ENCODE measurements at places on chromosomes 1 and 21.

DNA sequence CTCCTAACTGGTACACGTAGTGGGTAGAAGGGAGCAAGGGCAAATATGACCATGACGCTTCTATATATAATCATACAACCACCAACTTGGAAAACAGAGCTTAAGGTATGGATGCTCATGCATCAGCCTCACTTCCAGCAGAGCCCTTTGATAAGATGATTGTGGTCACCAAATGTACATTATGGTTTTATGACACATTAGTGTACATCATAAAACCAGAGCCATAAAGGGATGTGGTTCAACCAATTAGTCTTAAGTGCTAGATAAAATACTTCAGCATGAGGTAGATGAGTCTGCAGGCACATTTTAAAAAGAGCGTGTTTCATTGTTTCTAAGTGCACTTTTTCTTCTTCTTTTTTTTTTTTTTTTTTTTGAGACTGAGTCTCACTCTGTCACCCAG is 43.7 kb downstream of the NIBAN1 start:
- no peak for DNase-seq

DNA sequence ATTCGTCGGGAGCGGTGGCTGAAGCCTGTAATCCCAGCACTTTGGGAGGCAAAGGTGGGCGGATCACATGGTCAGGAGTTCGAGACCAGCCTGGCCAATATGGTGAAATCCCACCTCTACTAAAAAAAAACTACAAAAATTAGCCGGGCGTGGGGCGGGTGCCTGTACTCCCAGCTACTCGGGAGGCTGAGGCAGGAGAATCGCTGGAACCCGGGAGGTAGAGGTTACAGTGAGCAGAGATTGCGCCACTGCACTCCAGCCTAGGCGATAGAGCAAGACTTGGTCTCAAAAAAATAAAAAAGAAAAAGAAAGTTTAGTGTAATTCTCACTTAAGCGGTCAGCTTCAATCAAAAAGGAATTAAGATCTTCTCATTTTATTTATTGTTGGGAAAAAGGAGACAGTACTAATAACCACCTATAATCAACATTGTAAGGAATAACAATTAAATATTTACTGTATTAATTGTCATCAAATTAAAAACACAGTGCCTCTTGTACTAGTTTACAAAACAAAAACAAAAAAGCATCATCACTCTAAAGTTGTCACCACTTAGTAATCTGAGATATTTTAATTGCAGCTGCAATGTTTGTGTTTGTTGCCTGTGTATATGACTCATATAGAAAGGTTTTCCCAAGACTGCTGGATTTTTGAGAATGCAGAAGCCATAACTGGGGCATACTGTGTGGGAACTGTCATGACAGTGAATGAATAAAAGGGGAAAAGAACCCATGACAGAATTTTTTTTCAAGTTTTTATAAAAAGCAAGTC is 3.7 kb downstream of the FBXO42 start:
- peak; percentile 74 for DNase-seq

GRCh38 chr1:183881387-183882131 is 76.6 kb downstream of the RGL1 start:
- DNase-seq, result no peak

- no peak for DNase-seq
Measured at GRCh38 chr1:87140831-87141540, 187.7 kb upstream of the LMO4 start.
